Hematopoietic multipotent progenitor cell treated with erythropoietin and hydrocortisone succinate and interleukin-3 and kit ligand, for 8 days (in vitro differentiated cells): ENCODE measurements at places on chromosomes 6 and 20.

- peak; percentile 59 for DNase-seq
Observed at GRCh38 chr20:32655903-32656512, 17.7 kb downstream of the C20orf203 start.

- no peak for DNase-seq
Observed at GRCh38 chr20:17456279-17456678, 74.9 kb downstream of the BFSP1 start.

DNA sequence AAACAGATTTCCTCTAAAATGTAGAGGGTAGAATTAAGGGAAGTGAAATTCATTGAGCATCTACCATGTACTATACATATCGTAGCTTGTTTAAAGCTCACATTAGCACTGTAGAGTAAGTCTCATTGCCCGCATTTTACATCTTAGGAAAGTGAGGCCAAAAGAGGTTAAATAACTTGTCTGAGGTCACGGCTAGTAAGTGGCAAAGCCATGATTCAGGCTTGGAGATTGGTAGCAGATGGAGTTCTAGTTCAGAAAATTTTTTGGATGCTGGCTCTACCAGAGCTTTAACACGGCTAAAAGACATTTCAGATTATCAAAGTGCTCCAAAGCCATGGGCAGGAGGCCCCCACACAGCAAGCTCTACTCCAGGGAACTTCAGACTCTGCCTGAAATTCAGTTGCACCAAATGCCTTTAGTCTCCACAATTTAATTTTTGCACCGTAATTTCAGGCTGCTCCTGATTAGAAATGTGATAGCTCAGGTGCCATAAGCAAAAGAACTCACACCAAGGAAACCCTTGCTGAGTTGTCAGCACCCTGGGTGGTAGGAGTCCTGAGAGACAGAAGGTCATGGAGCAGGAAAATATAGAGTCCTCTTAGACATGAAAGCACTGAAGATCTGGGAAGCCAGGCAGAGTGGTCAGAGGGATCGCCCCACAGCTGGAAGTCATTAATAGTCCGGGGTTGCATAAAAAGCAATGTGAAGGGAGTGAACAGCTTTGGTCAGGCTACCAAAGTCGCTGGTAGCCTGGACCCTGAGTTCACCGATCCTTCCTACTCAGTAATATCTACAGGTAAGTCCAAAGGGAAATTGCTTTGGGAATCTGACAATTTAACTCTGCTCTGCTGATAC lies 55.2 kb upstream of the ASIP start:
- DNase-seq, result no peak

GRCh38 chr6:151209071-151209831 lies 30.5 kb upstream of the AKAP12 start:
- DNase-seq, result no peak

DNA sequence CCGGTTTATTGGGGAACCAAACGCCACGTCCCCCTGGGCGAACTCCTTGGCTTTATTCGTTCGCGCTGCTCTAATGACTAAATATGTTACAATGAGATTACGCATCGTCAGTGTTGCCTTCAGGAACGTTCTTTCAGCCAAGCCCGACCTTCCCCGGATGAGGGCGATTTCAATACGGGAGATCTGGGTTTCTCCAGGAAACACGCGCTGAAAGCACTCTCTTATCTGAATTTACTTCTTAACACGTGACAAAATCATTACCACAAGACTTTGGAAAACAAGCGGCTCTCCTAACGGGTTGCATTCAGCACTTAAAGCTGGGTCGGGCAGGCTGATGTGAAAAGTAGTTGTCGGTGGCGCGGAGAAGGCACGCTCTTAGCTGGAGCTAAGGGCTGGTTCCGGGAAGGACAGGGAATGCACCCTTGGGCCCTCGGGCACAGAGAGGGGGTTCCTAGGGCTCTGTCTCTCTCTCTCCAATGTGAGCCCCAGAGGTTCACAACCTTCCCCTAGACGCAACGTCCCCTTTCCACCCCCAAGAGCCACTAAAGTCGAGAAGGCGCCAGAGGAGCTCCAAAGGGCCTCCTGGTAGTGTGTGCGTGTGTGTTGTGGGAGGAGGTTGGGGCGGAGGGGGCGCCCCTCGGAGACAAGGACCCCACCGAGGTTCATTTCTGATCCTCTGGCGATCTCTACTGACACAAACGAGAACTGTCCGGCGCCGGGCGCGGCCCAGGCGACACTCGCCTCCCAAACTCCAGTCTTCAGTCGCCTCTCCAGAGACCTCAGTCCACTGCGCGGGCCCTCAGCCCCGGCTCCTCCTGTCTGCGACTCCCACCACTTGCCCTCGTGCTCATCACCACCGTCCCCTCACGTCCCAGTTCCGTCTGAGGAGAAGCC lies 7.1 kb upstream of the NKX2-2 start:
- no peak for DNase-seq

GRCh38 chr6:14360565-14360964 lies 243.0 kb downstream of the CD83 start:
- DNase-seq, result no peak

DNA sequence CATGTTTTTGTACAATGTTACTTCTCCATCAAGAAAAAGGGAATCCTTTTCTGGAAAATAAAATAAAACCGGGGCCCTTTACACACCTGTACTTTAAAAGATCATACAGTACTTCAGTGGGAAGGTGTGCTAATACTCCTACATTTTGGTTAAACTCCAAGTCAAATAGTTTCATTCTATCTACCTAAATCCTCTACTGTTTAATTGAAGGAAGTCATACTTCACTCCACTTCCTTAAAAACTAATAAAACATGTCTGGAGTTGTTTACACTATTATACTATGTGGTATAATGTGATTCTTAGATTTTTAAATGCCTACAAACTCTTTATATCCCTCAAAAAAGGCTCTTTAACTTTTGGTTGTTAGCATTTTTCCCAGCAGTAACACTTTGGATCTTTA lies 18.6 kb upstream of the HBS1L start:
- peak; percentile 19 for DNase-seq

- DNase-seq, result no peak
Observed at GRCh38 chr20:61760321-61760720, 305.4 kb downstream of the TAF4 start.

- peak; percentile 80 for DNase-seq
Observed at GRCh38 chr6:53492860-53493634, 51.9 kb downstream of the GCLC start.

- no peak for DNase-seq
Observed at GRCh38 chr20:23079016-23079351, 7.1 kb downstream of the CD93 start.

GRCh38 chr6:138349891-138350290 lies 27.8 kb upstream of the SMIM28 start:
- DNase-seq, result no peak

DNA sequence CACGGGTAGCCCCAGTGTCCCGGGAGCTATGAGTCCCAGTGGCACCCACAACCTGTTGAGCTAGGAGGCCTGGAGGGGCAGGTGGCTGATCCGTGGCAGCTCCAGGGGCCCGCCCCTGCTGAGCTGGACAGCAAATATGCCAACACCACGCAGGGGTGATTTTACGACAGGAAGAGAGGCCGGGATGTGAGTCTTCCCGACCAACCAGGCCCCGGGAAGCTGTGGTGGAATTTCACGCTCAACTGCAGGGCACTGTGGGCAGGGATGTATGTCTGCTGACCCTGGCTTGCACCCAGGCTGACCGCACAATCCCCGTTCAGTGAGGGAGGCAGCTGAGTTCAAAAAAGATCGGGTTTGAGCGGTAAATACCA lies 183.9 kb downstream of the ERMARD start:
- no peak for DNase-seq

DNA sequence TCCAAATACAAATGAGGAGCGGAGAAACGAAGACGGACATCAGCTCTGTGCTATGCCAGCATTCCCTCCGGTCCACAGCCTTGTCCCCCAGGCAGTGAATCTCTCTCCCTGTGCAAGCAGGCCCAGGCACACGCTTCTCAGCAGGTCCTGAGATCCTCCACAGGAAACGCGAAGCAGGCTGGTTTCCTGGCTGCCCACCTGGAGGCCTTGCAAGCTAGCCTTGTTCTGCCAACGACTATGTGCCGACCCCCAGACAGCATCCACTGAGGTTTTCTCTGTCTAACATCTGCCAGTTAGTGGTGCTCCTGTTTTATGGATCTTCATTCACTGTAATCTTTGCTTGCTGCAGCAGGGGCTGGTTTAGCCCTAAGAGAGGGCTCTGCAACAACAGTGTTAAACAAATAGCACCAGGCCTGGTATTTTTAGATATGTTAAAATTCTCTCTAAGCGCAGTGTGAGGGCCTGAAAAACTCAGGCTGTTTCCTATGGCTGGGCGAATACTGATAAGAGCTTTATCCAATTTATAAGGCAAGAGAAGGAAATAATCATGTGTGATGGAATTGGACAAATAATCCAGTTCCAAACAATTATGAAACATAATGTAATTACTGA lies 386.0 kb upstream of the ARID1B start:
- no peak for DNase-seq

GRCh38 chr6:83270971-83271719 lies 78.0 kb downstream of the RWDD2A start:
- DNase-seq, result peak; percentile 2

- DNase-seq, result peak; percentile 54
Observed at GRCh38 chr6:38012573-38012972, 193.0 kb downstream of the ZFAND3 start.

GRCh38 chr20:32885185-32885584 lies 26.5 kb downstream of the EFCAB8 start:
- no peak for DNase-seq

- DNase-seq, result no peak
Observed at GRCh38 chr20:50513169-50514034, 3.2 kb downstream of the PTPN1 start.

- DNase-seq, result no peak
Observed at GRCh38 chr20:35410613-35411012, 1.2 kb downstream of the UQCC1 start.

DNA sequence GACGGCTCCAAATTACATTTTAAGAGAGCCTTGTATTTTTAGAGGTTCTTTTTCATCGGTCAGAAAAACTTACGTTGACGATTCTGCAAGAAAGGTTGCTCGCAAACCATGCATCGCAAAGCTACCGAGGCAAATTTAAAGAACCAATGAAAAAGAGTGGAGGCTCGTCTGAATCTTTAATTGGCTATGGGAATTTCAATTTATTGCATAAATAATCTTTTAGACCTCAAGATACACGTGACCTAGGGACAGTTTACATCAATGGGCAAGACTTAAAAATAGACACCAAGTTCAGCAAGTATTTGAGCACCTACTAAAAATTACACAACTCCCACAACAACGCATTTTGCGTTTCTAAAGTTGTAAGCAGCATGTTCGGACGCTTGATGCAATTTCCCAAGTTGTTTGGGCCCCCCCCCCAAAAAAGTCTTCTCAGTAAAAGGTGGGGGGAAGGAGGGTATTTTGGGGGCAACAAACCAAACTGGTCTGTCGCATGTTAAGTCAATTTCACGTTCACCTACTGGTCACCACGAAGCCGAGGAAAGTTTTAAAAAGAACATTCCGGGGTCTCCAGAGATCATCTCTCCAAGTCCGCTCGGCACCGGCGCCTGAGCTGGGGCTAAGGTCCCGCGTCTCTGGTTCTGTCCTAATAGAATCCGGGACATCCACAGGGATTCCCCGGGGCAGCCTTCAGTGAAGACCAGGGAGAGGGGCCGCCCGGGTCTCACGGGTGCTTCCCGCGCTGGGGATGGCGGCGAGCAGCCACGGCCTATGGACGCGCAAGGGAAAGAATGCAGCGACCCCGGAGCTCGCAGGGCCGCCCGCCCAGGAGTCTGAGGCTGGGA lies 851 bp downstream of the SNX5 start:
- peak; percentile 74 for DNase-seq

GRCh38 chr6:112903361-112903760 lies 556.2 kb downstream of the RFPL4B start:
- no peak for DNase-seq

DNA sequence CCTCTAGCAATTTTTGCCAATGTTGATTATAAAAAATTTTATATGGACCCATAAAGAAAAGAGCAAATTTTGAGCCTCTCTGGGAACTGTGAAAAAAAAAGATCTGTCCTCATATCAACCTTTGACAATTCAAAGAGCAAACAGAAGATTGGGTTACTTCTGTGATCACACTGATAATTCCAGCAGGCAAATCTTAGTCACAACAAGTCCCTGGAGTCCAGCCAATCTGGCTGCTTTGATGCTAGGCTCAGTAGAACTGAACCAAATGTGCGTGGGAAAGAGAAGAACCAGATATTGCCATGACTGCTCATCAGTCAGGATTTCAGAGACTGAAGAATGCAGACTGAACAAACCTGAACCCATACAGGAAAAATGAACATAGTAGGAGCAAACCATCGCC lies 438.4 kb upstream of the FLRT3 start:
- no peak for DNase-seq

DNA sequence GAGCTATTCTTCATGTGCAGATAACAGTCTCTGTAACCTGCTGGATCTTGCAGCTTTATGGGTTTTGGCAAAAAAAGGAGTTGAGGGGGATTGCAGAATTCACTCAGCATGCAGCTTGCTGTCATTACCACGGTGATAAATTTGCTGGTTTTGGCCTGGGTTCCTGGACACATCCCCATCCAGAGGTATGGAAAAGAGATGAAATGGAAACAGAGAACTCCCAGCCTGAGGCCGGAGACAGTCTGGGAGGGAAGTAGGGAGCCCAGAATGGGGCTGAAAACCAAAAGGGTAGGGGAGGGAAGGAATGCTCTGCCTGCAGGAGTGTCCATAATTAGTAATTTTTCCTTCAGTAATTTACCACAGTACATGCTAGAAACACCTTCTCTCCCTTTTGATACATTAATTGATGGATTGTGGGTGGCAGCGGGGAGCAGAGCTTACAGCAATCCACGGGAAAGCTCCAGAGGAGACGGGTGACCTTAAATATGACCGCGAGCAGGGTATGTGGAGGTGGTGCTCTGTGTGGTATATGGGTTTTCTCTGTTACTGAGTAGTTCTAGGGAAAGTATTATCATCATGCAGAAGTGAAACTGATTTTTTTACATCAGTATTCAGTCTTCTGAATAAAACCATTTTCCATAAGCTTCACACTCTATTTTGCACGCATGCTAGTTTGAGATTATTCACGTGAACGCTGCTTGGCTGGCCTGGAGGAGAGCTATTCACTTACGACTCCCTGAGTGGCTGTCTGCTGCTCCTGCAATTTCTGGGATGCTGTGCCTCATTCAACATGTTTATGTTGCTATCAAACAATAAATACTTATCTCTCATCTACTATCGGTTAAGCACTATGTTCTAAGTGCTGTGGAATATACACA lies 66.3 kb upstream of the KCNK16 start:
- DNase-seq, result no peak

DNA sequence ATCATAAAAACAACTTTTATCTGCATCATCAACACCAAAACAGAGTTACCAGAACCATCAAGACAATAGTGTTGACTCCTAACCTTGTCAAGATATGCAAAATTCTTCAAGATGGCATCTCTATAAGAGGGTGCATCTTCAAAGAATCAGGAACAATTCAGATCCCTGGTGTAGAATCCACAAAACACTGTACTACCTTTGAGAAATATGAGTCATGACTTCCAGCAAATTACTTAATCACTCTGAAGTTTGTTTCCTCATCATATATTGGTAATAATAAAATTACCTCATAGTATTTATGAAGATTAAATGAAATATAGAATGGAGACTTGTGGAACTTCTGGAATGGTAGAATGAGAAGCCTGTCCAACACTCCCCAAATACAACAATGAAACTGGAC lies 221.3 kb upstream of the SUPT3H start:
- DNase-seq, result no peak
